ENCODE measurements at places on chromosomes 3 and 15. TPM values are rescaled to one million over a fixed set of nuclear protein-coding genes. Genes with fewer than 3 reads are reported as not detected.
A peak's percentile ranks its signal among the peaks of the same experiment; 100 is the strongest.

The AADACL2 gene
- polyA plus RNA-seq = not detected

The HGD gene
- not detected for polyA plus RNA-seq

The CTXND1 gene
- 1.5 TPM for polyA plus RNA-seq

The PRTG gene
- polyA plus RNA-seq = 0.14 TPM

The PYGO1 gene
- polyA plus RNA-seq = 0.95 TPM

The ACVR2B gene
- 1.8 TPM for polyA plus RNA-seq

The TPRG1 gene
- not detected for polyA plus RNA-seq

The SCAMP5 gene
- polyA plus RNA-seq = 146 TPM

The CCRL2 gene
- polyA plus RNA-seq = 0.53 TPM

GRCh38 chr15:66901336-66902100 is 163.9 kb upstream of the SMAD3 start:
- DNase-seq = no peak

DNA sequence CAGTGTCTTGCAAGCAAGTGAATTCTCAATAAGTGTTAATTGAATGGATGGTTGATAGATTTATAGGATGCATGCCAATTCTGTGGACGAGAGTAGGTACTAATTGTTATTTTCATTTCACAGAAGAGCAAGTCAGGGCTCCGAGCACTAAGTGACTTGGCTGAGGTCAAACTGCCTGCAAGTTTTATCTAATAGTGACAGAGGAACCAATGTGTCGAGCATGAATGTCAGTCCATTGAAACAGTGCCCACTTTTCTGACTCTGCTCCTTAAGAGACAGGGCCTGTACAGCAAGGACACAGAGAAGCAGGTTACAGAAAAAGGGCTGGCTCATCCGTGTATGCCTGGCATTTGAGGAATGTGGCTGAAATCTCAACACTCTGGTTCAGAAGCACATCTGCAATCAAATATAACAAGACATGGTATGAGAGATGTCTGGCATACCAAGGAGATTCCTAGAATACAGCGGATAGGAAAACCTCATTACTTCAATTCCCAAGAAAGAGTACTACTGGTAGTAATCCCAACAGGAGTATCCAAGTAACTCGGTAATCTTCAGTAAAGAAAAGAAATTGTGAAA is 6.0 kb upstream of the B3GNT5 start:
- no peak for DNase-seq

- DNase-seq = no peak
These were observed 110.0 kb downstream of the AQP9 start for GRCh38 chr15:58247855-58248842.

GRCh38 chr15:62913246-62913645 is 129.3 kb upstream of the TPM1 start:
- DNase-seq = no peak

- DNase-seq = no peak
These were observed 6.2 kb downstream of the HLTF start for GRCh38 chr3:149080011-149080698.

GRCh38 chr3:144482876-144483275 is 511.3 kb downstream of the DIPK2A start:
- no peak for DNase-seq

DNA sequence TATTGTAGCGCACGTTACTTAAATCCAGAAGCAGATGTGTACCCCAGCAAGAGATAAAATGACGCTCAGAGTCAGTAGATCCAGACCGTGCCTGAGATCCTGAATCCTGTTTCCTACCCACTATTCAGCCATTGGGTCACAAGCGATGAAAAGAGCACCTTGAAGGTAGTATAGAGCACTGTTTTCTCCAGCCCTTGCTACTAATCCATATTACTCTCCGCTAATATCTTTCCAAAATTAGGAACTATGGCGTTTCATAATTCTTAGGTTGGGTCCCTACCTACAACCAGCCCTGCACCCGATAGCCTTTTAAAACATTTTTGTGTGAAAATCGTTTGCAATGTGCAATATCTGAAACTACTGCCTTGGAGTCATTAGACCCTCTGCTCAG is 596 bp downstream of the BTD start:
- no peak for DNase-seq

GRCh38 chr3:45554006-45554666 is 40.4 kb upstream of the LIMD1 start:
- DNase-seq = no peak

DNA sequence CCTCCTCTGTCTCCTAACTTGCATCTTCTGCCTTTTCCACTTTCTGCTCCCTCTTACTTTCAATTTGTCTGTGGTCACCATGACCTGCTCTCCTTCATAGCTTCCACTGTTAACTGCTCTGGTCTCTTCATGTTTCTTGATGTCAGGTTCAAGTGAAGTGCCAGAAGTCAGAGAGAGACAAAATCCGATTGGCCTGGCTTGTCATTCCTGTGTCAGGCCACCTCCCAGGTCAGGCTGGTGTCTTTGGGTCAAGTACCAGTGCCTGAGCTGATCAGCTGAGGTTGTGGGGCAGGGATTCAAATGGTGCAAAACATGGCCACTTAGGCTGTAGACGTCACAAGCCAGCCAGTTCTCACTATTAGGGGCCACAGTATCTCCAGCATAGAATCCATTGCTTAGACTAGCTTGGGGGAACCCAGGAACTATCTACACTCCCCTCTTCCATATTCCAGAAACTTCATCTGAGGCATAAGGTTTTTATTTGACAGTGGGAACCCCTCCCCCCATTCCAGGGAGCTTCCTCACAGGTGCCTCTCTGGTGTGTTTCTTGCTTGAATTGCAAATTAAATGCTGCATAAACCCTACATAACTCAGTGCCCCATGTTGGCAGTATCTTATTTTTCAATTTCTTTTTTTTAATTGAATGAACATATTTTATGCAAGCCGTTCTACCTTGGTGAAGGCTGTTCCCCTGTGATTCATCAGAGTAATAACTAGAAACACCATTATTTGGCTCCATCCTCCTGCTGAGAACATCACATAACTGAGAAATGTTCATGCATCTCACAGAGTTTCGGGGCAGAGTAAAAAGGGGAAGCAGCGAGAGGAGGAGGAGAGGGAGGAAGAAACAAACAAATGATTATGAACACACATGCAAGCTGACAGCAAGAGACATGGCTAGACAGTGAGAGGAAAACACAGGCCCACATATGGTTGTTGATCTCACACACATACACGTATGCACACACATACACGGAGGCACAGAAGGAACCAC is 175.8 kb downstream of the TLE3 start:
- no peak for DNase-seq

DNA sequence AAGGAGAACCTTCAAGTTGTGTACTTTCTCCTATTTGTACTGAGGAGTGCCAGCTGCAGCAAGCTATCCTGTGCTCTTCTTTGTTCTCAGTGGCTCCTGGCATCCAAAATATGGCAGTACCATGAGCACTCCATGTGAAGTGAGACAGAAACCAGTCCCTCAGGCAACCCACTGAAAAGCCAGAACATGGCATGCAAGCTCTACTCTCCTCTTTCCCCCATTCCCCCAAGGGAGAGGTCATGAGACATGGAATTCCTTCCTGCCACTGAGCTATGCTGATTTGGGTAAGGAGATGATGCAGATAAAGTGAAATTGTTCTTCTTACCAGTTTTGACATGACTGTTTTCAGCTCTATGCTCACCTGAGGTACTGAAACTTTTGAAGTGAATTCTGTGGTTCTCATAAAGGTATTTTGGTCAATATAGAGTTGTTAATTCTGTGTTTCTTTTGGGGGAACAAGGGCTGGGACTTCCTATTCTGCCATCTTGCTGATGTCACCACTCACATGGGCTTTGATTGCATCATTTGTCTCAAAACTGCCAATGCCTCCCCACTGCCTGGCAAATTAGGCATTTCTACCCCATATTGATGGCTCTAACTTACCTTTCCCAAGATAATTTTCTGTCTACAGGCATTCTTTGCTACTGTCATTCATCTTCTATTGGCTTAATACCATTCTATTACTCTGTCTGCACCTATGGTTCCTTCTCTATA is 22.8 kb upstream of the CEP152 start:
- no peak for DNase-seq

DNA sequence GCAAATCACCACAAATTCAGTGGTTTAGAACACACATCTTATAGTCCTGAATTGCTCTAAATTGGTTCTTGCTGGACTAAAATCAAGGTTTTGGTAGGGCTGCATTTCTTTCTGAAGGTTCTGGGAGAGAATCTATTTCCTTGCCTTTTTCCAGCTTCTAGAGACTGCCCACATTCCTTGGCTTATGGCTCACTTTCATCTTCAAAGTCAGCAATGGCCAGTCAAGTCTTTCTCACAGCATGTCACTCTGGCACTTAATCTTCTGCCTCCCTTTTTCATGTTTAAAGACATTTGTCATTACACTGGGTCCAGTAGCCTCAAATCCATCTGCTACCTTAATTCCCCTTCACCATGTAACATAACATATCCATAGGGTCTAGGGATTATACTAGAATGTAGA is 149.0 kb downstream of the NEK10 start:
- no peak for DNase-seq

DNA sequence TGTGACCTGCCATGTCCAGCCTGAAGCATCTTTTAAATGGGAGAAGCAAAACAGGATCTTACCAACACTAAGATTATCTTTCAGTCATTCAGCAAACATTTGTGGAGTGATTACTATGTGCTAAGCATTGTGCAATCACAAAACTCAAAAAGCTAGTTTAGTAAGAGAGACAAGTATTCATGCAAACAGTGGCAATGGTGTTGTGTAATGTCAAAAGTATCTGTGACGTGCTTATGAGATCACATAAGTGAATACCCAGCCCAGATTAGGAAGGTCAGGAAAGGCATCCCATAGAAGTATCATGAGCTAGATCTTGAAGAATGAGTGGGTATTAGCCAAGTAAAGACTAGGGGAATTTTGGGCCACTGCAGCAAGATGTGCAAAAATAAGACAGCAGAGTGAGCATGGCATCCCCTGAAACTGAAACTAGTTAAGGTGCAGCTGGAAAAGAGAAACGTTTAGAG is 32.1 kb downstream of the SEC62 start:
- DNase-seq = no peak

GRCh38 chr15:66411190-66411589 is 24.5 kb downstream of the MAP2K1 start:
- no peak for DNase-seq

GRCh38 chr3:115040673-115041286 is 106.3 kb downstream of the ZBTB20 start:
- peak; percentile 14 for DNase-seq

- no peak for DNase-seq
These were observed 88.4 kb upstream of the TLE3 start for GRCh38 chr15:70186152-70186551.

DNA sequence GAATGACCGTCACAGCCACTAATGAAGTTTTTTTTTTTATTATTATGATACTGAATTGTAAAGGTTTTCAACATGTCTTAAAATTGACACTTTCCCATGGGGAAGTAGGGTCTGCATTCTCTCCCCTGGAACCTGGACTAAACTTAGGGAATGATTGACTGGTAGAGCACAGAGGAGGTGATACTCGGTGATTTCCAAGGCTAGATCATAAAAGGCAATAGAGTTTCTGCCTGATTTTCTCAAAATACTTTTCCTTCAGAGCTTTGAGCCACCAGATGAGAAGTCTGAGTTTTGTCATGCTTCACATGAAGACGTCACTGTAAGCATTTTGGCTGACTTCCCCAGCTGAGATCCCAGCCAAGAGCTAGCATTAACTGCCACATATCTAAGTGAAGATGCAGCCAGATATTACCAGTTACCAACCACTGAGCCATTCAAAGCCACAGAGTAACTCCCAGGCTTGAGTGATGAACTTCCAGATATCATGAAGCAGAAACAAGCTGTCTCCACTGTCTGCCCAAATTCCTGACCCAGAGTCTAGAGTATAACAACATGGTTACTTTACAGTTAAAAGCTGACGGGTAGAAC is 105.8 kb downstream of the LSAMP start:
- peak; percentile 84 for DNase-seq

DNA sequence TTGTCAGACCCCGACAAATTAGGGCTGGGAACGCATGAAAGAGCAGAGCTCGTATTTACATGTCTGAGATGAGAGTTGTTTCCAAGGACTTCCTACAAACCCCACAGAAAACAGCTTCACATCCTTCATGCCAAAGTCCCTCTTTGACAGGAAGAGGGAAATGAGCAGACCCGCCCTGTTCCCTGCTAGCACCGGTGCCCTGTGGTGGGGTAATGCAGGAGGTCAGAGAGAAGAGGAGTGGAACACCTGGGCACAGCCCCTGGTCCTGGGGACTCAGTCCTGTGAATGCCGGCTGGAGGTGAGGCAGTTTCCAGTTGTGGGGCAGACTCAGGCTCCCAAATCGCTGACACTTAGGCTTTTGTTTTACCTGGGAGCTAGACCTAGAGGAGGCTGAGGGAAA is 4.0 kb downstream of the PLA2G4D start:
- DNase-seq = no peak

- no peak for DNase-seq
These were observed 330.2 kb downstream of the EPHB1 start for GRCh38 chr3:135125171-135125801.

DNA sequence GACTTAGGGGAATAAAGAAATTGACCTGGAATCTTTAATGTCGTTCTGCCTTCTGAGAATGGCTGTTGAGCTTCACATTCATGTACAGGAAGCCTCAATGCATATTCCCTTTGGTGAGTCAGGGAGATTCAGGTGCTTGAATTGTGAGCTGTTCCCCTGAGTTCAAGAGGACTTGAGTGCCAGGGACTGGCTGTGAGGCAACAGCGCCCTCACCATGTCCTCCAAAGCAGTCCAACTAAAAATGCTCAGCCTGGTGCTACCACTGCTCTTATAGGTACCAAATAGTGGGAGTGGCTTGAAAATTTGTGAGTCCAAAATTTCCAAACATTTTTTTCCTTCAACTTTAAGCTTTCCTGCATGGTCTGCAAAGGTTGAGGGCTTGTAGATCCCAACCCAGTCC is 54.1 kb downstream of the LEO1 start:
- DNase-seq = no peak

DNA sequence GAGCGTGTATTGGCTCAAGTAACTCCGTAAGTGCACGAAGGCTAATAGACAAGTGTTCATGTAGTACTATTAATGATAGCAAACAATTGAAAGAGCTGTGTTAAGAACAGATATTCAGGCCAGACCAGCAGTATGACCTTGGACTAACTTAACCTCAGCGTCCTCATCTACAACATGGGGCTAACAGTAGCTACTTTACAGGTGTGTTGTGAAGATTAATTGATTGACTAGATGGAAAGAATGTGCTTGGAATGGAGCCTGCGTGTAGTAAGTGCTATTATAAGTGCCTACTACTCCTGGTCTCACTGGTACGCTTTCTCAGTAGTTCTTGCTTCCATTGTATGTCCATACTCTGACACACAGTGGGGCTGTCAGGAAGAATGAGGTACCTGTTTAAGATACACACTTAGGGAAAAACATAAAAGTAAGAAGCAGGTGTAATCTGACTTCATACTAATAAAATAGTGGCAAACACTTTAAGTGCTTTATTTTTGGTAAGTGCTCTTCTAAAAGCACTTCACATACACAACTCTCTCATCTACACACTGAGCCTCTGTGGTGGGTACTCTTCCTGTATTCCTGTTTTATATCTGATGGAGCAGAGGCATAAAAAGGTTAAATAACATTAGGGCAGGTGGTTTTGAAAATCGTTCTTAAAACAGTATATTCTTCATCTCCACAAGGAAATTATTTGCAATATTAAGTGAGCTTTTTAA is 24.3 kb upstream of the FBXL22 start:
- no peak for DNase-seq

GRCh38 chr3:75260-75659 is 121.3 kb upstream of the CHL1 start:
- no peak for DNase-seq

Measured in brain (organoid and tissue), 16 donors.